ENCODE measurements at places on chromosomes 2 and 18.

DNA sequence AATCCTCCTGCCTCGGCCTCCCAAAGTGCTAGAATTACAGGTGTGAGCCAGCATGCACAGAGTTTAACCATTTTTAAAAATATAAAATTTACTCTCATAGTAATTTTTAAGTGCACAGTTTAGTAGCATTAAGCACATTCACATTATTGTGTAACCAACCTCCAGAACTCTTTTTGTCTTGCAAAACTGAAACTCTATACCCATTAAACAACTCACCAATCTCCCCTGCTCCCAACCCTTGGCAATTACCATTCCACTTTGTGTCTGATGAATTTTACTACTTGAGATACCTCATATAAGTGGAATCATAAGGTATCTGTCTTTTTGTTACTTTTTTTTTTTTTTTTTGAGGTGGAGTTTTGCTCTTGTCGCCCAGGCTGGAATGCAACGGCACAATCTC, 112.5 kb downstream of the BMPR2 start:
- no peak for DNase-seq

DNA sequence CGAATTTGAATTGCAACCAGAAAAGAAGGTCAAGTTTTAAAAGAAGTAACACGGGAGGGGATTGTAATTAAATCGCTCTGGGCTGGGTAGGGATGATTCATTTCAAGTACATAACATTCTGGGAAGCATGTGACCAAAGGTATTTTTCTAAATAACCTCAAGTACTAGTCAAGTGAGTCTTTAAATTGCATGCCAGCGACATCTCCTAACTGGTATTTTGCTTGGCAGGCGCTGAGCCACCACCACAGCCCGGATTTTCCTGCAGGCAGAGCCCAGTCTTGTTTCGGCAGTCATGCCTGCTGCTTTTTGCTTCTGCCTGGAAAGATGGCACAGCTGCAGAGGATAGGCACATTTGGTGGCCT, 33.7 kb upstream of the NPAS2 start:
- DNase-seq = peak; percentile 64

GRCh38 chr2:203909261-203909967, 27.1 kb upstream of the ICOS start:
- DNase-seq = peak; percentile 76

GRCh38 chr18:61653823-61654551, 238.8 kb downstream of the RNF152 start:
- no peak for DNase-seq

- DNase-seq = no peak
These were observed 636.2 kb downstream of the EPHA4 start for GRCh38 chr2:220935789-220936321.

DNA sequence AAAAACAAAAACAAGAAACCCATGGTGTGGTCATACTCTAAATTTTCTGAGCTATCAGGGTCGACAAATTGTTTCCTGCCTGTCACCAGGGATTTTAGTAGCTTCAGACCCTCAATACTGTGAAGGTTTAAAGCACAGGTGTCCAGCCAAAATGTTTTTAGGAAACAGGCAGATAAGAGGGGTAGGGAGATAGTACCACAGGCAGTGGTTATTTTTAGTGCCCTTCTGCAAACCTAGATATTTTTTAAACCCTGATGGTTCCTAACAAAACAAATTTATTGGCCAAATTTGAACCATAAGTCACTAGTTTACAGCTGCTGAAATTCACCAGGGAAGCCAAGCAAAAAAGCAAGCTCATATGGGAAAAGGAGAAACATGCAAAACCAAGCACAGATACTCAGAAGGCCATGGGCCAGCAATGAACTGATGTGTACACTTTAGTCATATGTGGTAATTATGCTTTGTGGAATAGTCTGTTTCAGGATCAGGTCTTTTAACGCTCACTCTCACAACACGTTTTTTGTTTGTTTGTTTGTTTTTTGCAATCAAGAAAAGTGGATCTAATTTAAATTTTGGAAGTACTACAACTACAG, 156.8 kb upstream of the STK17B start:
- DNase-seq = no peak

- no peak for DNase-seq
These were observed 136.6 kb upstream of the ASB18 start for GRCh38 chr2:236400594-236401360.

GRCh38 chr2:31192851-31193392, 24.4 kb downstream of the CAPN14 start:
- DNase-seq = no peak

- no peak for DNase-seq
These were observed 130.5 kb downstream of the BCL11A start for GRCh38 chr2:60422826-60423483.

DNA sequence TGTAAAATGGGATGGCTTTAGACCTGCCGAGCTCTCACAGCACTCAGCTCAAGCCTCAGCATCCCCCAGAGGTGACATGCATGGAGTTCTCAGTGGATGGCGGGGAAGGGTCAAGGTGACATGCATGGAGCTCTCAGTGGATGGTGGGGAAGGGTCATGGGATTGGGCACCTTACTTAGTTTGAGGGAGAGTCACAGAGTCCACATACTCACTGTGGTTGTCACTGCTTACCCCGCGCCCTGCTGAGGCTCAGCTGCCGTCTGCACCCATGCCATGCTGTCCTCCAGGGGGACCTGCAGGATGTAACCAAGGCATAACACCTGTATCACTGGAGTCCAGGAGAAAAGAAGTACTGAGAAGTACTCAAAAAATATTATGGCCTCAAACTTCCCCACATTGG, 112.2 kb upstream of the TPO start:
- no peak for DNase-seq

GRCh38 chr2:120108749-120109148, 95.9 kb downstream of the EPB41L5 start:
- DNase-seq = no peak

DNA sequence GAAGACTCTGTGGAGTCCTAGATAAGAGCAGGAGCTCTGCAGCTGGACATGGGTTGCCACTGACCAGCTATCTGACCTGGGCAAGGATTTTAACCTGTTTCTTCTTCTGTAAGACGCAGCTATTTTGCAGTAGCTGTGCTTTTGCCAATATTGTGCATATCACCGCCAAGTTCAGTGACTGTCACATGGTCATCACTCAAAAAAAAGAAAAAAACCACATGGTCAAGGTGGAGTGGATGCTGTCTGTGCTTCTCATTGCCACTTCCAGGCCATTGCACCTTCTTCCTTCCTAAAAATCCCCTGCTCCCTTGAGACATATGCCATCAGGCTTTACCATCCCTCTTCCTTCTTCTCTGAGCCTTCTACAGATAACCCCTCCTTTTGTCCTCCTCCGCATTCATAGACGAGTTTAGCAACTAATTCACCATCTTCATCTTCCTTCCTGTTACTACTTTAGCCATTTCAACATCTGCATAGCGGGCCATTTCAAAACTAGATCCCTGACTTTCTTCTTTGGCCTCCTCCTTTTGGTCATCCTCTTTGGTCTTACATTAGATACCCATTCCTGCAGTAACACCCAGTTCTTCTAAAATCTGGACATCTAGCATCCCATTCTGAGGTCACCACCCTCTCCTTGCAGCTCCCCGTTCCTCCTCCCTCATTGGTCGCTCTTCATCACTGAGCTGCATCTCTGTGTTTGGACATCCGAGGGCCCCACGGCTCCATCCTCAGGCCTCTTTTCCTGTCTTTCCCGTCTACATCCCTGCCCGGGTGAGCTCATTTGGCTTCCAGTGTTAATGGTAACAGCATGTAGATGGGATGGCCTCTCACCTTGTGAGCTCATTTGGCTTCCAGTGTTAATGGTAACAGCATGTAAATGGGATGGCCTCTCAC, 17.8 kb downstream of the RNF144A start:
- DNase-seq = no peak

GRCh38 chr18:10141559-10141958, 227.7 kb downstream of the VAPA start:
- no peak for DNase-seq

DNA sequence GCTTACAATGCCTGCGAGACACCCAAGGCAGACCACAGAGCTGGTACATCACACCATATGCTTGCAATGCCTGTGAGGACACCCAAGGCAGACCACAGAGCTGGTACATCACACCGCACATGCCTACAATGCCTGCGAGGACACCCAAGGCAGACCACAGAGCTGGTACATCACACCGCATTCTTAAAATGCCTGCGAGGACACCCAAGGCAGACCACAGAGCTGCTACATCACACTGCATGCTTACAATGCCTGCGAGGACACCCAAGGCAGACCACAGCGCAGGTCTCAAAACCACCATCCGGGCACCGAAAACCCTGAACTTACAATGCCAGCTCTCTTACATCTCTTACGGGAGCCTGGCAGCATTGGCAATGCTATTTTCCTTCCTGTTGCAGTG, 799.6 kb downstream of the GALR1 start:
- DNase-seq = no peak

- DNase-seq = no peak
These were observed 1.3 kb upstream of the NPPC start for GRCh38 chr2:231927566-231927890.

DNA sequence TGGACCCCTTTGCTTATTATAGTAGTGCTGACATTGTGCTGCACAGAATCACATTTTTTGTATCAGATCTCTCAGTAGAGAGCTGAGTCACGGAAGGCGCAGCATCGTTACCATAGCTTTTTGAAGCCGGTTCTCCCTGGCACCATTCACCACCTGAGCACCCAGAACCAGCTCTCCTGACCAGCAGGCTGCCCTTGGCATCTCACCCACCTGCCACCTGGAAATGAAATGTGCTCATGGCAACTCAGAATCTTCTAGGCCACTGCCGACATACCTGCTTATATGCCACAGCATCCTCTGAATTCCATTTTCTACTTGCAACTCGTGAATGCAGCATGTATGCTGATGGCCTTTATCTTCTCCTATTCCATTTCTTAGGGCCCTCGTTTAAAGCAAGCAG, 62.7 kb downstream of the COA5 start:
- no peak for DNase-seq

GRCh38 chr2:32553829-32554432, 73.9 kb upstream of the TTC27 start:
- DNase-seq = no peak

DNA sequence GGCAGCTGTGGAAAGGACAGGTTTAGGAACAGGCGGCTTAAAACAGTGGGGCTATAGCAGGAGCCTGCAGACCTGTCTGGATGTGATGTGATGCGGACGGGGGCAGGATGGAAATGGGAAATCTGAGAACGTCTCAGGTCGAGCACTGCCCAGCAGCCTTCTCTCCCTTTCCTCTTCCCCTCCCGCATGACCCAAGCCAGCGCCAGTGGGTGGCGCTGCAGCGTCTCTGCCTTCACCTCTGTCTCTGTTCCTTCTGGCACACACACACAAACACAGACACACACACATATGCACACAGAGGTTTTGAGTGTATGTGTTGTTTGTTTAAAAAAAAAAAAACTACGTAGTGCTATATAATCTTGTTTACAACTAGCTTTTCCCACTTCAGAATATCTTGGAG, 82.0 kb upstream of the SLC66A3 start:
- DNase-seq = no peak

DNA sequence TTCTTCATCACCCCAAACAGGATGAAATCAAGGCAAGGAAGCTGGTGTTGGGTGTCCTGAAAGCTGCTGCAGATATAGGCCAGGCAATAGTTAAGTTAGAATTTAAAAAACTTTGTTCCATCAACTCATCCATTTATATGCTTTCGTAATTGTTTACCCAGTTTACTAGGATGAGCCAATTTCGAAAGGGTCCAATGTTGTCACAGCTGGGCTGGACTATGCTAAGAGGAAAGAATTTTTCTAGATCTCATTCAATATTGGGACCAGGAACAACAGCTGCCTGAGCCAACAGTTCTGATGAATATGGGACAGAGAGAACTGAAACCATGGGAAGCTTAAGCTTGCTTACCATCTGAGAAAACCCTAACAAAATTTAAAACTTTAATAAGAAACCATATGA, 21.6 kb upstream of the SP3 start:
- DNase-seq = peak; percentile 53

DNA sequence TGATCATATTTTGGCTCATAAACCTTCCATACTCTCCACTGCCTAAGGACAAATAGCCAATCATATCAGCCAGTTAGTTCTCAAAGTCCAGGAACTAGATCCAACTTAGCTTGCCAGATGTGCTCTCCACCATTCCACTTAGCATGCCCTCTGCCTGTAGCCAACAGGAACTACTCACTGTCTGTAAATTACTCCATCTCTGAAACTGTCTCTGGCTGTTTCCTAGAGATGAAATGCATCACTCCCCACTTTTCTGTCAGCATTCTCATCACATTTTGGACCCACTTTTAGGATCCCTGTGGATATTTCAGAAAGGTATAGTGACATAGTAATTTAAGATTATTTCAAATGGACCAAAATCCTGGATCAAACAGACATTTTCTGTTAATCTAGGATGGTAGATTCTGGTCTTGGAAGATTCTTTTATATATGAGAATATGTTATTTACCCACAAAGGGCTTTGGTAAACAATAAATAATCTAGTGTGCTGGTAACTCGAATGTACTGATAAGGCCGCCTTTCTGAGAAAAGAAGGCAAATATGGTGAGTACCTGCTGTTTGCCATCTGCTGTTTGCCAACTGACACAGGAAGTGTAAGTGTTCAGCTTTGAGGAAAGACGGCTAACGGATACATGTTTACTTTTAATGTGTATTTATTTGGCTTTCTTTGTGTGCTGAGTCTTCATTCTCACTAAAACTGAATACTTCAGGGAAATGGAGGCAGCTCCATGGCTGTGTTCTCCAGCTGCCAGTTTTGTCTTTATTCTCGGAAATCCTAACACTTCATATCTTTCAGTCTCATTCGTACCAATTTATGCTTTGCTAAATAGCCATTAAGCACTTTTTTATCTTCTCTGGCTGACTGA, 79.5 kb downstream of the EVA1A start:
- DNase-seq = no peak

- no peak for DNase-seq
These were observed 21.7 kb upstream of the CCDC88A start for GRCh38 chr2:55441280-55441892.

- DNase-seq = no peak
These were observed 74.8 kb downstream of the DSC3 start for GRCh38 chr18:30967701-30968100.

GRCh38 chr2:102929721-102930120, 167.9 kb downstream of the TMEM182 start:
- no peak for DNase-seq

DNA sequence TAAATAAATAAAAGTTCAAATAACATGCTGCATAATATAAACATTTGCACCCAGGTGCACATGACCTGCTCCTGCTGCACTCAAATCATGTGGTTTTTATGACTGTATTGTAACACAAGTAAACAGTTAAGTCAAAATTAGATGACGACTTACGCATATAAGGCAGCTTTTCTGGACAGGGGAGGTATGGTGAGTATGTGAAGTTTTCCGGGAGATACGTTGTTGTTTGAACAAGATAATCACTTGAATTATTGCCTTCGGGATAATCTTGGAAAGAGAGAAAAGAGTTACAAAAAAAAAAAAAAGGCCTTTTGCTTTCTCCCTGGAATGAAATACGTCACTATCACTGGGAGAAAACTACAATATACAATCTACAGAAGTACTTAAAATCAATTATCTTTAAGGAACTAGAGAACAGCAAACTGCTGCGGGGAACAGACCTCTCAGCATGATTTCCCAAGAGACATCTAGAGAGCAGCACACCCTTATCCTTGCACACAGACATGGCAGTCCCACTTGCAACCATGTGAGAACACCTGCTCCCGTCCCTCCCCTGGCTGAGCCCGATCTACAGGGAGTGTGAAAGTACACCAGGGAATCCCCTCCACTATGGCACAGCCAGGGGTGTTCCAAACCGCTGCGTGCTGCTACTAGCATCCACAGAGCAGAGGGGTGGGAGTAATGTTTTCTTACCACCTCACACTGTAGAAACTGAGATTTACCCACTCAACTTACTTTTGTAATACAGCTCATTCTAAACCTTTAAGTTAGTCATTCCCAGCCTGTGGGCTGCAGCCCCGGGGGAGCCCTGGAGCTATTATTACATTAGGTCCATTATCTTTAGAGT, 26.3 kb downstream of the B4GALT6 start:
- DNase-seq = peak; percentile 28

Data from right hindlimb (tissue), 1 donor.